ENCODE measurements at places on chromosomes 6 and 20.
A peak's percentile ranks its signal among the peaks of the same experiment; 100 is the strongest.

- peak; percentile 39 for DNase-seq
Observed at GRCh38 chr20:5072756-5073659, 46.8 kb downstream of the PCNA start.

GRCh38 chr6:110002676-110003075 lies 24.6 kb downstream of the GPR6 start:
- no peak for DNase-seq

DNA sequence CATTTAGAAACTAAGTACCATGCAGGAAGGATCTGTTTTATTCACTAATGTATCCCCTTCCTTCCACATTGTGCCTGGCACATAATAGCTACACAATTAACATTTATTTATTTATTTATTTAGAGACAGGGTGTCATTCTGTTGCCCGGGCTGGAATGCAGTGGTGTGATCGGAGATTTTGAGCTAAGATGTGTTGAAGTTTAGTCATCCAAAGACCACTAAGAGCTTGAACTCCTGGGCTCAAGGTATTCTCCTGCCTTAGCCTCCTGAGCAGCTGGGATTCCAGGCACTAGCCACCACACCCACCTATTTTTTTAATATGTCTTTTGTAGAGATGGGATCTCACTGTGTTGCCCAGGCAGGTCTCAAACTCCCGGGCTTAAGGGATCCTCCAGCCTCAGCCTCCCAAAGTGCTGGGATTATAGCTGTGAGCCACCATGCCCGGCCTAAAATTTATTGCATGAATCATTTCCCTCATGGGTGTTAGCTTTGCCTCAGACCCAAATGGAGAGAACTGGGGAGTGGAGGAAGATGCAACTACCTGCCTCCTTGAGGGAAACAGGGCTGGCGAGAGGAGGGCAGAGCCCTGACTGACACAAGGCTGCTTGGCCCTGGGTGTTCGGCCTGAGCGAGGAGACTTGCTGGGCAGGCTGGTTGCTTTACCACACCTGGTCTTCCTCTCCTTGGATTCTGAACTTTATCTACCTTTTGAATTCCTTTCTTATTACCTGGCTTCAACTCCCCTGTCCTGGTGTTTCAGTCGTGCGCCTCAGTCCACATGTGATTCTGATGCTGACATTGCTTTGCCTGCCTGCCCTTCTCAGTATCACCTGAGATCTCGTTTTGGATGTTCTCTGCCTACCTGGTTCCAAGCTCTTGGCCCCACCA lies 1.7 kb upstream of the DYNLT1 start:
- DNase-seq, result peak; percentile 16

GRCh38 chr20:22752324-22752723 lies 168.0 kb upstream of the FOXA2 start:
- DNase-seq, result no peak

DNA sequence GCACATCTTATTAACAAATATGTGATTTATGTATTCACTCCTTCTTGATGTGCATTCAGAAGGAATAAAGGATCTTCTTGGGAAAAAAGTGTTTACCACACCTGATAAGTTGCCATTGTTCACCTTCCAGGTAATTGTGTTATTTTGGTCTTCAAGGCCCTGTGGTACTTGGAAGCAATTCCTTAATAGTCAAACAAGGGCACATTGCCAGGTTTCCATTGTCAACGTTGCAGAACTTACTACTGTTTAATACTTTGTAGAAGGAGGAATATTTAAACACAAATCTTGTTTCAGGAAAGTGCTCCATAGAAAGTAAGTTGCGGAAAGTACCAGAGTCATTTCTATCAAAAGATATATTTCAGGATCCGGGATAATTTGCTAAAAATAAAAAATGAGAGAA lies 129.5 kb upstream of the SGK1 start:
- peak; percentile 59 for DNase-seq

Measured in fibroblast of skin of right biceps (primary cell).